ENCODE measurements at places on chromosomes 2 and 18.
A peak's percentile ranks its signal among the peaks of the same experiment; 100 is the strongest.

DNA sequence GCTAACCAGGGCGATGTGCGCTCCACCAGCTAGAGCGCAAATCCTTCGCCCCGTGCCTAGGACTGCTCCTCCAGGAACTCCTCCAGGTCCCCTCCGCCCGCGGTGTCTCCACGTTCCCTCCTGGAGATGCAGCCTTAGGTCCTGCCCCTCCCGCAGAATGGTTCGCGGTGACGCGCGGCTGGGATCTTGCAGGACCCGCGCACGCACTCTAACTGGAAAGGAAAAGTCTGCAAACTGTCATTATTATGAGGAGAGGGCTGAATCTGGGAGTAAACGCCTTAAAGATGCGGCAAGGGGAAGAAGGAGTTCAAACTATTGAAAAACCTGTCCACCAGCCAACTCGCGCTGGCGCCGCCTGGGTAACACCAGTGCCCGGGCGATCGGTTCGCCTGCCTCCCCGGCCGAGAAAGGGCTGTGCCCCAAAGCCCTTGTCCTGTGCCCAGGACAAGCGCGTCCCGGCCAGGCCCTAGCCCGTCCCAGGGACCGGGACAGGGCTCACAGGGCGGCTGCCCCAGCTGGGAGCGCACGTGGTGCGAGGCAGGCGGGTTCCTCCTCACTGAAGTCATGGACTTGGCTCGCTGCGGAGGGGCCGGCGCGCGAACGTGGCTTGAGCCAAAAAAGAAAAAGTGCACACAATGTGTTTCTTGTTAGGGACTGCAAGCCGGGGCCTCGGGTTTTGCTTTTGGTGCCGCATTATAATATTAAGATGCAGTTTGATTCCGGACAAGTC, 5.5 kb upstream of the ID2 start:
- peak; percentile 91 for DNase-seq

DNA sequence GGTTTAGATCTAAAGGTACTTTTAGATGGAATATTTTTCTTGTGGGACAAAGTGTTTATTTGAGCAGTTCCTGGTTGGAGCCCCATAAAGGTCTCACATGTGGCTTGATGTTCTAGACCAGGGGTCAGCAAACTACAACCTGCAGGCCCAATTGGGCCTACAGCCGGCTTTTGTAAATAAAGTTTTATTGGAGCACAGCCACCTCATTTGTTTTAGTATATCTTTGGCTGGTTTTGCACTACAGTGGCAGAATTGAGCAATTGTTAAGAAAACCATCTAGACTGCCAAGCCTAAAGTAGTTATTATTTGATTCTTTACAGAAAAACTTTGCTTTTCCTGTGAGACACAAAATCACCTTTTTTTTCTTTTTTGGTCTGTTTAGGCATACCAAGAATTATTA, 41.6 kb downstream of the NDC80 start:
- DNase-seq = no peak

DNA sequence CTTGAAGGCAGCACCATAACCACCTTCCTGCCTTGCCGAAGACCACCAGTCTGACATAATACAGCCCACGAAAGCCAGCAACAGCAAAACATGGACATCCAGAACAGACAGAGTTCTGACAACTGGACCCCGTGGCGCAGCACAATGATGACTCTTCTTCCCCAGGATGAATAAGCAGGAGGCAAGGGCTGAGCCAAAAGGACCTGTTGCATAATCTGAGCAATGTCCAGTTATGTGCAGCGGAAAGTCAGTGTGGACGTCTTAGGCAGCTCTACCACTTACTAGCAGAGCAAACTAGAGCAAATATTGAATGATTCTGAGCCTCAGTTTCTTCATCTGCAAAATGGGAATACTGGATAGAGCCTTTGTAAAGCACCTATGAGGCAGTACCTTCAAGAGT, 225.1 kb downstream of the ZBTB7C start:
- no peak for DNase-seq

DNA sequence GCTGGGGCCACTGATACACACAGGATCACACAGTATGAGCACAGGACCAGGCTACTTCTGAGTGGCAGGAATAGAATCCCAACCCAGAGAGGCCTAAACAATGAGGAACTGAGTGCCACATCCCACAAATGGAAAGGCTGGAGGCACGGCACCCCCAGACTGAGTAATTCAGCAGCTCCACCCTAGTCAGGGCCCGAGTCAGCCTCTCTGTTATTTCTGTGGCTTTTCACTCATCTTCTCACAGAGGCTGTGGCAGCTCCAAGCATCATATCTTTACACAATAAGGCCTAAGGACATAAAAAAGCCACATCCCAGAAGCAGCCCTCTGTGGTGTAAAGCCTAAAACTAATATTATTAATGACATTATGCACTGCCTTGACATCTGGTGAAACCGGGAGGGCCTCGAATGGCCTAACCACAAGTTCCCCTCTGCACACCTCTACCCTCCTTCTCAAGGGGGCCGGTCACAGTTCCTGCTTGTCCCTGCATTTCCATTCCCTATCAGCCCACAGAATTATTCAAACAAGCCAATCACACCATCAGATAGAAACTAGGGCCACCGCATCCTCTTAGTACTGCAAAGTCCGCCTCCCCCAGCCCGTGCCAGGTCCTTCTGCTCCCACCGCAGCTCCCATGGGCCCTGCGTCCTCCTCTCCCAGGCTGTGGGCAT, 12.5 kb upstream of the MAL start:
- DNase-seq = peak; percentile 5

- DNase-seq = peak; percentile 91
These were observed 221.6 kb downstream of the RBM43 start for GRCh38 chr2:151040039-151040438.

DNA sequence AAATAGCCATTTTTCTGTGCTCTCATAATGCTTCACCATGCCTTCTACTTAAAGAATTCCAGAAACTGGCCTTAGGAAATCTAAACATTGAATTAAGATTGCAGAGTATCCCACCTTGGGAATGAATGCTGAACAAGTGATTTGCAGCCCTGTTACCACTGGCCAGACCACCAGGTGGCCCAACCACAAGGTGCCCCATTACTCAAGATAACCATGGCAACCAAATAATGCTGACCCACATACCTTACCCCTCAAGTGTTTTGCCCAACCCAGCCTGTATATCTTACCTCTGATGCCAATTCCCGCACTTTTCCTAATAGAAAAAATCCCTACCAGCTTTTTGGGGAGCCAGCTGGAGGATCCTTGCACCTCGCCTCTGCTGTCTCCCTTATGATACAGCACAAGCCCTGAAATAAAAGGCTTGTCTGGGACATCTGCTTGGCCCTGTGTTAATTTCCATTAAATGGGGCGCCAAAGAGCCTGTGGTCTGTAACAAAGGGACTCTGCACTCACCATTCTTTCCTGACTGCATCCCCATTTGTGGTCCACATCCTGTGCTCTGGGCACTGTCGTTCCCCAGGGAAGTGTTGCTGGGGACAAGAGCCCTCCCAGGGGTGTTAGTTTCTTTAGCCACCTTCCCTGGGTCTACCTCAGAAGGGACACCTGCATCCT, 17.3 kb upstream of the KCNF1 start:
- no peak for DNase-seq

DNA sequence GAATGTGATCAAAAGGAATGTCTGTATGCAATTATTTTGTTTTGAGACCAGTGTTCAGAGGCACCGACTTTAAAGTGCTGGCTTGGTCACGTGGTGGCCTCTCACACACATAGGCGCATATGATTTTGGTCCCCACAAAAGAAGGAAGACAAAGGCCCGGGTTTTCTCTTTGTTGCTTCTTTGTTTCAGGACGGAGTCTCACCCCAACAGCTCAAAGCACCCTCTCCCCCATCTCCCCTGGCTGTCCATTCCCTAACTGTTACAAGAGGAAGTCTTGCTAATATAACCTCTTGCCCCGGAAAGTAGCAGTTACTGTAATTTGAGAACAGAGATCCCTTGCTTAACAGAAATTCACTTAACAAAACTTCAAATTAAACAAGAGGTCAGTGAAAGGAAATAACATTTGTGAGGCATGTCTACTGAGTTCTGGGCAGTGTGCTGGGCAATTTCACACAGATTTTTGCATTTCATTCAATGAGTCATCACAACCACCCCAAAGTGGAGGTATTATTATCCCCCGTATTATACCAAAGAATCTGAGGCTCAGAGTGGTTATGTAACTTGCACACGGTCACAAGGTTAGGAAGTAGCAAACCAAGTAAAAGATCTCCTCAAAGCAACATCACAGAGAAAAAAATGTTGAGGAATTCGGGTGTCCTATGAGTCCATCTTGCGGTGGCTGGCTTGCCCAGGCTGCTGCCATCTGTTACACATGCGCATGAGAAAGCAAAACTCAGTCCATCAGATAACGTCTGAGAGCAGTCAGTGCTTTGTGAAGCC, 75.8 kb downstream of the SDC1 start:
- peak; percentile 96 for DNase-seq

GRCh38 chr2:122323927-122324326, 568.5 kb downstream of the TSN start:
- no peak for DNase-seq

DNA sequence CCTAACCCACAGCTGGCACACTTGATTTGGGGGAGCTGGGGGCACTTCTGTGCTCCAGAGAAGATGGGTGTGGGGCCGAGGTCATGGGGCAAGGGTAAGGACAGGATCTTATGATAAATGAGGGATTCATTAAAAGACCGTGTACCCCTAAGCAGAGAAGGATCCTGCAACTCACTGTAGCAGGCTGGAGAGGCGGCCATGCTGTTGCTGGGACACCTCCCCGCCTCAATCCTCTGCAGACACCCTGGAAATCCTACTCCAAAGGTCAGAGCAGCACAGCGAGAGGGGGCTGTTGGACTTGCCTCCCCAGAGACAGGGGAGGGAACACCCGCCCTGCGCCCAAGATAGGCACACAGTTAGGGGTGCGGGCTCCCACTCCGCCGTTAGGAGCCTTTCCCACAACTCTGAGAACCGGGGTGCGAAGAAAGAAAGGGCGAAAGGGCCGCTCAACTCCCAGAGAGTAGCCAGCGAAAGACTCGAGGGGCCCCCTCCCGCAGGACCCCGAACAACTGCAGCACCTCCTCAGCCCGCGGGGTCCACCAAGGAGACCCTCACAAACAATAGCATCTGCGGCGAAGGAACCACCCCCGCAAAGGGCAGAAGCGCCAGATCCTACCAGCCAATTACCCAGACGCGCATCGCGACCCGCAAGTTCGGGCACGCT, 1.4 kb downstream of the PARD6G start:
- DNase-seq = no peak

GRCh38 chr2:120963997-120964705, 228.5 kb downstream of the GLI2 start:
- DNase-seq = peak; percentile 25

- DNase-seq = no peak
These were observed 624.7 kb downstream of the TDRD15 start for GRCh38 chr2:21748501-21748900.

DNA sequence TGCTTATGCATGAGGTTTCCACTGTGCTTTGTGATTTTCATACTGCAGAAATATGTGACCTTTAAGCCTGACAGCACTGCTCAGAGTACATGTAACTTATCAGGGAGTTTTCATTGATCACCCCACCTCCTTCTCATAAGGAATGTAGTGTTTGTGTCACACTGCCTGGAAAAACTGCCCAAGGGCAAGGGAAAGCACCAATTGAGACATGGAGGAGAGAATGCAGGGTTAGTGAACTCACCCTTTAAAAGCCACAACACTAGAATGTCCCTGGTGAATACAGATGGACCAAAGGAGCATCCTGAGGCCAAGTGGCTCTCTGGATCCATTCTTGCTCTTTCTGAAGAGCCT, 147.2 kb upstream of the SPATS2L start:
- DNase-seq = peak; percentile 23

DNA sequence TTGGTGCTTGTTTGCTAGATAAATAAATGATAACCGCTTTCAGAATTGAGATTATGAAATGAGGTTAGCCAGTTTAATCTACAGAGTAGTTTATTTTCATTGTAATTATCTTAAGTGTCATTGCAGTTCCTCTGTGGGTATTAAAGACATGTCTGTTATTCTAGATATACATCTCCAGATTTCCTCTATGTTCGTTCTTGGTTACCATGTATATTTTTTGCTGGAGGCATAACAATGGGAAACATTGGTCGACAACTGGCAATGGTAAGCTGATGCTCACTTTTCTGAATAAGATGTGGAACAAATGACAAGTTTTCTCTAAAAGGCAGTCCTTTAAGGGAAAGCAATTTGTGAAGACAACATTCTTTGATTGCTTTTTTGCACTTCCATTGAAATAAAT, 18.7 kb downstream of the INSIG2 start:
- DNase-seq = no peak

DNA sequence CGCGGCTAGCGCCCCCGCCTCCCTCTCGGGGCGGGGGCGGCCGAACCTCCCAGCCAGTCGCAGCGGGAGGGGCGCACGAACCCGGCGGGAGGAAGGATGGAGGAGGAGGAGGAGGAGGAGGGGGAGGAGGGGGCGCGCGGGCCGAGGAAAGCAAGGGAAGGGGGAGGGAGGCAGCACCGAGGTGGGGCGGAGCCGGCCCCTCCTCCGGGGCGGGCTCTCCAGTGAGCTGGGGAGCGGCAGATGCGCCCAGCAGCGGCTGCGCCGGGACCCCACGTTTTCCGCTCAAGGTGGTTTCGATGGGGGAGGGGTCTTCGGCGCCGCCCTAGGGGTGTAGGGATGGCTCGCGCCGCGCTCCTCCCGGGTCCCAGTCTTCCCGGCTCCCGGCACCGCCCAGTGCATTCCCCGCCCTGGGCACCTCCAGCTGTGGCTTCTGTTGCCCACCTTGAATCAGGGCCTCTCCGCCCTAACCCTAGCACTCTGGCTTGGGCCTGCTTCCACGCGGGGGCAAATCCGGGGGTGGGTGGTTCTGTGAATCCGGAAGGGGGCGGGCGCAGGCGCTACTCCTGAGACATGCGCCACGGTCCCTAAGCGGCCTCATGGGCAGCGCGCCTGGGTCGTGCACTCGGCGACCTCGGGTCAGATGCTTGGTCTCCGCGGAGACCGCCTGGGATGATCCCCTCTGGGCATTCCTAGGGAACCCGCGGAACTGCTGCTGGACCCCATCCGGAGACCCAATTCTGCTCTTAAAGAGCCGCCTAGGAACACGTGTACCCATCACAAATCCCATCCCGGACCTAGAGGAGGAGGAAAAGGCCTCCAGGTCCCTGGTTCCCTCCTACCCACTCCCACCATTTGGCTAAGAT, at the start of gene FBXO41:
FBXO41 (minus strand) TSS at position 183 of the 863 bp plus-strand sequence. CDS start 14,848 bp downstream, outside the sequence.
- no peak for DNase-seq

GRCh38 chr2:60549238-60549927, 4.1 kb downstream of the BCL11A start:
- DNase-seq = peak; percentile 22

- DNase-seq = no peak
These were observed 1.1 kb downstream of the COBLL1 start for GRCh38 chr2:164840458-164840929.

DNA sequence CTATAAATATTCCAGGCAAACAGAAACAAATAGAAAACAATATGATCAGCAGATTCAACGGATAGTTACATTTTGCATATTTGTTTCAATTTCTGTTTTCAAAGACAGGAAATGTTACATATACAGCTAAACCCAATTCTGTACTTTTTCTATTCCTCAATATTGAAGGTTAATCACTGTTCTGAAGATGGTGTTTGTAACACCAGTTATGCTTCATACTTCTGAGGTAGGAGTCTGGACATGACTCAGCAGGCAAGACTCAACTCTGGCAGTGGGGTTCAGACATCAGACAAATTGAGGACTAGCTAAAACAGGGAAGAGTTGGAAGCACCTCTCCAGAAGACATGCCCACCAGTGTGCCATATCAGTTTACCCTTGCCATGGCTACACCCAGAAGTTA, 16.6 kb downstream of the SERPINB13 start:
- DNase-seq = peak; percentile 38

Data from AG10803 (cell line).